ENCODE measurements at places on chromosomes 7 and 10.

- no peak for DNase-seq
Measured at GRCh38 chr7:2129323-2130095, 103.2 kb downstream of the MAD1L1 start.

DNA sequence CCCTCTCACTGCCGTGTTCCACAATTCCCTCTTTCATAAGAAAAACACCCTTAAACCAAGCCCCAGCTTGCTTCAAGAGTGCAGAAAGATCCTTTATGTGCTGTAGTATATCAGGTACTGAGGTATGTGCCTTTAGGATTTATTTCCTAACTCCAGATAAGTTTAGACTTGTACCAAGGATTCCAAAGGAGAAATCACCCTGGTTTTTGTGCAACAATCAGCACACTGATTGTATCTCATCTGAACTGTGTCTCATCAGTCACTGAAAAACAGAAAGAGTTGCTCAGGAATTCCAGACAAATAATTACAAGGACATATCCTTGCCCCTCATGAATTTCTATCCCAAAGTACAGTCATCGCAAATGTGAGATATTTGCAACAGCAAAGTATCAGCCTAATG is 77.2 kb upstream of the PTPRZ1 start:
- DNase-seq = no peak

- DNase-seq = peak; percentile 89
Measured at GRCh38 chr10:103584216-103585010, 90.9 kb downstream of the NEURL1 start.

DNA sequence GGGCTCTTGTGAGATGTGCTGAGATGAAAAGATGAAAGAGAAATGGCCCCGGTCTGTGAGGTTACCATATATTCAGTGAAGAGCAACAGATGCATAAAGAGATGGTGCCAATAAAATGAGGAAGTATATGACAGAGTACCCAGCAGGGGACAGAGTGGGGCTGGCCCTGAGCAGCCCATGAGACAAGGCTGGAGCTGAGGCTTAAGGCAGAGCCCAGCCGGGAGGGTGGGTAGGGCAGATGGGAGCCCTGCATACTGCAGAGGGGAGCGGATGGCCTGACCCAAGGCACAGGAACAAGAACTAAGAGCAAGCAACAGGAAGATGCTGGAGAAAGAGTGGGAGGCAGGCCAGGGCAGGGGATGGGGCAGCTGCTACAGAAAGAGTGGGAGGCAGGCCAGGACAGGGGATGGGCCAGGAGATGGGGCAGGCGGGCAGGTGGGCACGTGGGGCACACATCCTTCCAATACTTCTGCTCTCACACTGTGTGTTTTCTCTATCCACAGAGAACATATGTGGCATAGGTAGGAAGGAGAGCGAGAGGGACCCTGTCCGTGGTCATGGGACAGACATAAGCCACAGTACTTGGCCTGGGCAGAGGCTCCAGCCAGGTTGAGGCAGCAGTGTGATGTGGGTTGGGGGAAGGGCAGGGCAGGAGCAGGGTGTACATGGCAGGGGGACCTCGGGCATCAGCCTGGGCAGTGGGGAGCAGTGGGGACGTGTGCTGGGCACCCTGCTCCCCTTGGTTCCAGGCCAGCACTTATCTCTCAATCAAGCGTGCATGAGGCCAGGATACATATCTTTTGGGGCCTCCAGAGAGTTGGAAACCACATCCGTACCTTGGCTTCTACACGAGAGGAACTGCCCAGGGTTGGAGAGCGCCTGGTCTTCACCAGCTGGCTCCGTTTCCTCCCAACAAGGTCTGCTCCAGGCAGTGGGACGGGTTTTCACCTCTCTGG is 91.6 kb upstream of the IKZF1 start:
- DNase-seq = peak; percentile 38

DNA sequence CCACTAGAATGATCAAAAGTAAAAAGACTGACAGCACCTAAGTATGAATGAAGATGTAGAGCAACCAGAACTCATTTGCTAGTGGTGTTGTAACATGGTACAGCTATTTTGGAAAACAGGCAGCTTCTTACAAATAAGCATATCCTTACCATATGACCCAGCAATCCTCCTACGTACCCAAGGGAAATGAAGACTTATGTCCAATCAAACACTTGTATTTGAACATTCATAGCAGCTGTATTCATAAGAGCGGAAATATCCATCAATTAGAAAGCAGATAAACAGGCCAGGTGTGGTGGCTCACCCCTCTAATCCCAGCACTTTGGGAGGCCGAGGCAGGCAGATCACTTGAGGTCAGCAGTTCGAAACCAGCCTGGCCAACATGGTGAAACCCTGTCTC is 53.0 kb downstream of the KLRG2 start:
- no peak for DNase-seq

- DNase-seq = no peak
Measured at GRCh38 chr10:36463390-36463789, 662.0 kb upstream of the ANKRD30A start.

DNA sequence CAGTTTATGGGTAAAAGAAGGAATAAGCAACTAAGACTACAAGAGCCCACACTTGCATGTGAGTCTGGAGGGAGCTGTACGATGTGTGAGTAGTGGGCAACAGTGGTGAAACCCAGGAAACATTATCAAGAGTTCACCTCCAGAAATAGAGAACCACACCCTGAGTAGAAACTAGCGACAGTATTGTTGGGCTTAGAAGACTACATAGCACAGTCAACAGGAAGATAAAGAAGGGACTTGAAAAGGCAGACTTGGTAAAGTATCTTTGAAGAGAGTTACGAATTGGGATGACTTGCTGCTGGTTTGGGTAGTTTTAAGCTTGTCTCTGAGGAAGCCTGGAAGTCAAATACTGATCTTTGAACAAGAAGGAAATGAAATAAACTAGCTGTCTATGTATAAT is 223.2 kb upstream of the GNAI1 start:
- no peak for DNase-seq

DNA sequence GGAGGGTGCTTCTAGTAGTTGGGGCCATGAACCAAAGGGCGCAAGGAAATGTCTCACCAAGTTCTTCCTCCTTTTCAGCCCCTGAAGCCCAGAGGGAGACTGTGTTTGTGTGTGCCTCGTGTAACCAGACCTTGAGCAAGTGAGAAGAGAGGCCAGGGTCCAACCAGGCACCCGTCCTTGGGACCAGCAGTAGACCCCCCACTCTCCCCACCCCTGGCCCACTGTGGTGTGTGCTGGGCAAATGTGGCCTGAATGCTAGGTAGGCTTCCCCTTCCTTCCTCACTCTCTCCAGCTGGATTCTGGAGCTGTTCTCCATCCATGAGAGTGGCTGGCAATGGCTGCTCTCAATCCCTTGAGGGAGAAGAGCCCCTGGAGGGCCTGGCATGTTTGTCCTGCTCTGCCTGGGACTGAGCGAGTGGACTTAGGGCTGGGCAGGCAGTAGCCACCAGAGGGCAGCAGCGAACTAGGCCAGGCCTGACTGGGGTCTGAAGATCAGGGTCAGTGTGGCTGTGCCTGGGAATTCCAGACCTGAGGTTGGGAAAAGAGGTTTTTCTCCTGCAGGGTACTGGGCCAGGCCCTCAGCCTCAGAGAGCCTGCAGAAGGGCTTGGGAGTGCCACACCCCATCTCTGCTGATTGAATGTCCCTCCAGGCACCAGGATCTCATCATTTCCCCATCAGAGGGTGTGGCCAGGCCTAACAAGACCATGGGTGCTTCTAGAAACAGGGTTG is 12.5 kb downstream of the SFRP5 start:
- peak; percentile 27 for DNase-seq

GRCh38 chr10:74932648-74933047 is 106.2 kb downstream of the KAT6B start:
- no peak for DNase-seq

DNA sequence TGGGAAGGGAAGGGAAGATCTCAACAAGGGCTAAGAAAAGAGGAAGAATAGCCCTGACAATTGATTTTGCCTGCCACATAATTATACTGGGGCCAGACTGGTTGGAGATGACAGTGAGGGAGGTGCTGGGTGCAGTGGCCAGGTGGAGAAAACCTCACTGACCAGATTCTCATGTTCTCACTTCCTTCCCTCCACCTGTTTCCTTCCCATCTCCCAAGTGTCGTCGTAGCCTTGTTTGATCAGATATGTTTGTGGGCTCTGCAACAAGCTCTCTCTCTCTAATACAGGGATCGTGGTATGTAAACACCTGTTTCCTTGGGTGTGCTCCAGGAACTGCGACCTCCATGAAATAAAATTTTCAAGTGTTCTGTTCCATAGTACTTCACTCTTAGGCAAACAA is 60.2 kb downstream of the VCL start:
- no peak for DNase-seq

DNA sequence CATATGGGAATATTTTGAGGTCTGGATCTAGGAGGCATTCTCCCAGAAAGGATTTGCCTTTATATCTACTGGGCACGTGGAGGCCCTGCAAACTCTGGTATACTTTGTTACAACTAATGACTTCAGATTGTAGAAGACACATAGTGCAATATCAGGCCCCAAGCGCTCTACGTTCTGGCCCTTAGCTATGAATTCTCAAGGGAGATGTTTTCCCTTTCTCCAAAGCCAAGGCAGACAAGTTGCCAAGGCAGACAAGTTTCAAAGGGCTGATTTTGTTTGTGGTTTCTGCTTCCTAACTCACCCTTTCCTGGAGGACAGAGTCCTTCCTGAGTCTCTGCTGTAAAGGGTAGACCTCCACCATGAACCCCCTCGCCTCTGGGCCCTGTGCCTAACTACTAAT is 99.4 kb upstream of the CTTNBP2 start:
- DNase-seq = no peak

DNA sequence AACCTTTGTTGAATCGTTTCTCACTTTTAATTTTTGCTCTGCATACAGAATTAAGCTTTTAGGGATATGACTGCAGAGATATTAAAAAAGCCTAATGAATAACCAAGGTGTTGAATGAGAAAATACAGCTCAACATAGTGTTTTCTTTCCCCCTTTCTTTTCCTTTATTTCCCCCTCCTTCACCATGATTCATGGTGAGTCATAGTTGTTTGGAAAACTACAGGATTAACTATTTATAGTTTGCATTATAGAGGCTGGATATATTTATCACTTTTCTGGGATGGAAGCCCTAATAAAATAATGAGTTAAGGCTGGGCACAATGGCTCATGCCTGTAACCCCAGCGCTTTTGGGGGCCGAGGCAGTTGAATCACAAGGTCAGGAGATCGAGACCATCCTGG is 115.0 kb downstream of the DNAJB9 start:
- no peak for DNase-seq

- no peak for DNase-seq
Measured at GRCh38 chr7:20440472-20441105, 109.9 kb downstream of the ITGB8 start.

DNA sequence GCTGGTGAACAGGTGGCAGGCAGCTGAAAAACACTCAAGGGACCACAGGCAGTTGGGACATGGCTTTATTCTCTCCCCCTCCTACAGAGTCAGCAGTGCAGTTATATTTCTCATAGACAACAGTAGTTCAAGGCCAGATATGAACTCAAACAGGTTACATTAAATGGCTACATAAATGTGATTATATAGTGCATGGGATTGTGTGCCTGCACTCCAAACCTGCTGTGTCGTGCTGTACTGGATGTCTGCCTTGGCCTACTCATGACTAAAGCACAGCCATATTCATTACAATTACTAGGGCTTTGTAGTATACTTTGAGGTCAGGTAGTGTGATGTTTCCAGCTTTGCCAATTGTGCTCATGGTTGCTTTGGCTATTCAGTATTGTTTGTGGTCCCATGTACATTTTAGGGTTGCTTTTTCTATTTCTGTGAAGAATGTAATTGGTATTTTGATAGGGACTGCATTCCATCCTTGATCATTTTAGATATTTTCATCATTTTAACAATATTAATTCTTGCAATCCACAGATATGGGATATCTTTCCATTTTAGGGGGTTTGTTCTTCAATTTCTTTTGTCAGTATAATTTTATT is 393.6 kb downstream of the CNTNAP2 start:
- DNase-seq = no peak

- DNase-seq = no peak
Measured at GRCh38 chr7:115221456-115221855, 299.6 kb downstream of the MDFIC start.

DNA sequence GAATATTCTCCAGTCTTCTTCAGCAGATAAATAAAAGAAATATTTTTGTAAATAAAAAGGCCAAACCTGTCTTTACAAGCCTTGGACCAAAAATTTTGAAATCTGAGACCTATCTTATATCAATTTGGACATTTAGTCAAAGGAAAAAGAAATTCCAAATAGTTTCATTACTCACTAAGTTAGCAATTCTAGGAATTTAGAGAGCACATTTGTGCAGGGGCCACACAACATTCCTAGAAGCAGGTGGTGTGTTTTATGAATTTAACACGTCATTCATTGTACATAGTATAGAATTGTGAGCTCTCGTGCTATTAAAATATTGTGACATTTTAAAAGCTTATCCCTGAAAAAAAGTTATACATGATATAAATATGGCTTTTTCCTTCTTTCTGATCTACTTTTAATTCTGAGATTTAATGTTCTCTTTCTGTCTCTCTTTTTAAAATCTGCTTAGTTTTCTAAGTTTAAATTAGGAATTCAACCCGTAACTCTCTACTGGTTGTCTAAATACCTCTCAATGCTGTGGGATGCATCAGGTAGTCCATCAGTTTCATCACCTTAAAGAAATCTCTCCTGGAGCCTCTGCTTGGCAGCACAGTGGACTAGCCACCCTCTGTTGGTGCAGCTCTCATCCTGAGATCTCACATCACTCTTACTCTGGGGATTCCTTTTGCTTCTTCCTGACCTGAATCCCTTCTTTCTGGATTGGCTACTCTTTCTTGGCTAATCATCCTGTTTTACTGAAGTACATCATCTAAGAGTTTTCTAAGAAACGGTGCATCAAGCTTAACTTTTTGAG is 124.5 kb downstream of the SEMA3E start:
- no peak for DNase-seq
